ENCODE measurements at places on chromosomes 6 and 20.

DNA sequence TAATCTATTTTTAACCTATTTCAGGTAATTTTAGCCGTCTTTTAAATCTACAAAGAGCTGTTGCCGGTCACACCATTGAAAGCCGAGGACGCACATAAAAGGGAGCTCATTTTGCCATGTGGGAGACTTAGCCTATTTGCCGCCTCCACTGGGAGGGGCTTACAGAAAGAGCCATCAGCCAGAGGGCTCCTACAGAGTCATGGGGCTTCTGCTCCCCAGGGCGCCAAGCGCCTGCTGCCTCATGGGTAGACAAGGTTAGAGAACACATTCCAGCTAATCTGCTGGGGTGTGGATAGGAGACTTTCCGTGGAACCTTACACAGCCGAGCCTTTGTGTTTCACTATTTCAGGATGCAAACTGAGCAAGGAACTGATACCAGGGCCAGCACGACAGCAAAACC is 12.6 kb downstream of the PCMTD2 start:
- DNase-seq: no peak

- no peak for DNase-seq
Measured at GRCh38 chr6:134593442-134593841, 275.5 kb upstream of the SGK1 start.

GRCh38 chr6:105974986-105975385 is 111.2 kb upstream of the PRDM1 start:
- no peak for DNase-seq

DNA sequence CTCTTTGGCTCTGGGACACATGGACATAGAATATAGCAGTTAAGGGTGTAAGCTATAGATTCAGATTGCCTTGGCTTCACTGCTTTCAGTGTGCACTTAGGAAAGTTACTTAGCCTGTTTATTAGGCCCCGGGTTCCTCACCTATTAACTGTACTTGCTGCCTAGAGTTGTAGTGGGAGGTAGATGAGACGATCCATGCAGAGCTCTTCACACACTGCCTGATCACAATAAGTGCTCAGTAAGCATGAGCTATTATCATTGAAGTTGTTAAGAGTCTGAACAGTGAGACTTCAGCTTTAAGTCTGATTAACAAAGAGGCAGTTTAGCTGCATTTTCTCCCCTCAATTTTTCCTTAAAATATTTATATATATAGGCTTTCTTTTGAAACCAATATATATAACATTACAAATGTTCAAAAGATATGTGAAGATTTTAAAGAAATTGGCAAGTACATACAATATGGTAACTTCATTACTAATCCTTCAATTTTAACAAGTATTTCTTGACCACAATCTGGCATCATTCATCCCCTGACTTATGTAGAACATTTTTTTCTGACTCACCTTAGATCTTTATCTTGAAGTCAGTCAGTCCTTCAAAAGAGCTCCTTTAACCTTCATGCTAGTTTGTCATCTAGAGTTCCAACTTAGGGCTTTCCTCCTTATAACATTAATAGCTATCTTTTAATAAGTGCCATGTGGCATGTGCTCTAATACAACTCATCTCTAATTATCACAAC is 20.5 kb upstream of the SUPT3H start:
- DNase-seq: no peak

GRCh38 chr6:129188306-129188705 is 305.4 kb downstream of the LAMA2 start:
- DNase-seq: no peak

GRCh38 chr6:46453741-46454316 is 37.4 kb downstream of the RCAN2 start:
- no peak for DNase-seq

- DNase-seq: no peak
Measured at GRCh38 chr6:53441035-53441493, 92.3 kb upstream of the ELOVL5 start.

DNA sequence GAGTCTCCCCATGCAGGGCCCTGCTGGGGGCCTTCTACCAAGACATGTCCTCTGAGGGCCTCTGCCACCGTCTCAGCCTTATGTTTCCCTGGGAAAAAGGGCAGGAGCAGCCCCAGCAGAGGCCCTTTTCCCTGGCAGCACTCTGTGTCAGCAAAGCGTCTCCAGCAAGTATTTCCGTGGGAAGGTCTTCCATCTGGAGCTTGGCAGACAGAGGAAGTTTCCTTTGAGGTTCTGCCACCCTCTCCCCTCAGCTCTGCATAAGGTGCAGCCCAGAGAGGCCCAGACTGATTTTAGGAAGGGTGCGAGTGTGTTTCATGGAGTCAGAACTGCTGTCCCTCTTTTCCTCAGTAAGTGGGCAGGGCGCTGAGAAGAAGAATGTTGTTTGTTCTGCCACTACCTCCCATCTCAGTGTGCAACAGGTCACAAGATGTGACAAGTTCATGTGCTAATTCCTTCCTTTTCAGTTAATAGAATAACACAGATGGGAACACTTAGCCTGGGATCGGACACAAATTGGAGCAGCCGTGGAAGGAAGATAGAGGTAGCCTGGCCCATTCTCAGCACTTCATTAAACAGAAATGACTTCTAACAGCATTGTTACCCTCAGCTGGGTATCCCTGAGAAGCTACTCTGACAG is 784.4 kb downstream of the MAFB start:
- no peak for DNase-seq

DNA sequence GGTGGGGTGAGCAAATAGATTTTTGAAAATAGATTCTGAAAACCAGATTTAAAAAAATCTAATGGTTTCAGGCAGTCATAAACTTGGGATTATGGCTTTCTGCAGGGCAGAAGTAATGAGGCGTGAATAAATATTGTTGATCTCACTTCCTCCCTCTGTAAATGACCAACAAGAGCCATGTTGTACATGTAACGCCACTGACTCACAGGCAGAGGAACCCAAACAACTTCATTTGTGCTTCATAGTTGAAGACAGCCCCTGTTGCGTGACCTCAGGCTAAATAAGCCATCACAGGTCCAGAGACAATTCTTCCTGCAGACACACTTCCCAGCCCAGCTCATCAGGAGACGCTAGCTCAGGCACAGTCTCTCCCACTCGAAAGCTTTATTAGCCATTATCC is 59.1 kb upstream of the F13A1 start:
- no peak for DNase-seq

DNA sequence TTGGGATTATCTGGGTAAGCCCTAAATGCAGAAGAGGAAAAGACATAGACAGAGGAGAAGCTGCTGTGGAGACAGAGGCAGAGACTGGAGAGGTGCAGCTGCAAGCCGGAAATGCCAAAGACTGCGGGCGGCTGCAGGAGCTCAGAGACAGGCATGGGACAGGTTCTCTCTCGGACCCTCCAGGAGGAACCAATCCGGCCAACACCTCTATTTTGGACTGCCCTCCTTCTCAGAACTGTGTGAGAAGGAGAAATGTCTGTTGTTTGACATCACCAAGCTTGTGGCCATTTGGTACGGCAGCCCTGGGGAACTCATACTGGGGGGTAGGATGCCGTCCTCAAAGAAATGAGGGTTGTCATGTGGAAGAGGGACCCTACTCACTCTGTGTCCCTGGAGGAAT is 95.0 kb downstream of the DHX35 start:
- no peak for DNase-seq

DNA sequence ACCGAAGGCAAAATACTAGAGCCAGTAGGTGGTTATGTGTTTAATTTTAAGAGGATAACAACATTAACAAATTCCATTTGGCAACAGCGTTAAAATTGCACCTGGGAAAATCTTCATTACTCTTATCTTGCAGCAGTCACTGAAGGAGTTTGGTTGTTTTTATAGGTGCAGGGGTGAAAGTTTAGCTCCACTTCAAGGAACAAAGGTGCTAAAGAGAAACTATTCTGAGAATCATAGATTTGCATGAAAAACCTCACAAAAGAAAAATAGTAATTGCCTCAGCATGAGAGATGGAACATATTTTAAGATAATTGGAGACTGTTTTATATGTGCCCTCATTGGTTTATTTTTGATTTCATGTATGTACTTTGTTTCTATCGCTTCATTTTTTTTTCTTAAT is 444.4 kb downstream of the UTRN start:
- no peak for DNase-seq

DNA sequence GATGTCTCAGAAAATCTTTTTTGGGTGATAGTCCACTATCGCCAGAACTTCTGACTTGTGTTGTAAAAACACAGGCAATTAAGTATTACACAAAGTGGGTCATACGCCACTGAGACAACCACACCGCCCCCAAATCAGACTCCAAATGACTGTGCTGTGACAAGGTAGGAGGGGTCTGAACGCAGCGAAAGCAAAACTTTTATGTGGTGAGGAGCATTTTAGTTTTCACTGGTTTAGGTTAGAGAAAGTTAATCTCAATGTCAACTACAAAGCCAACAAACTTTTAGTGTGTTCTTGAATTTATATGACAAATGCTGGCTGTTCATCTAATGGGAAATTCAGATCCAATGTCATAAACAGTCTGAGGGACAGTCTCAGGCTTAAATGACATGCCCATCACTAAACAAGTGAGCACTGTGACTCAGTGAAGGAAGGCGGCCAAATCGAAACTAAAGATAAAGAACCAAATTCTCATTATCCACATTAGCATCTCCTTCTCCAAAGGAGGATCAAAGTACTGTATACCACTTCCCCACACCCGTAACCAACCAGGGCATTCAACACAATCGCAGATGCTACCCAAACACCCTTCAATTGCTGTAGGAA is 186.7 kb downstream of the GJA10 start:
- no peak for DNase-seq

DNA sequence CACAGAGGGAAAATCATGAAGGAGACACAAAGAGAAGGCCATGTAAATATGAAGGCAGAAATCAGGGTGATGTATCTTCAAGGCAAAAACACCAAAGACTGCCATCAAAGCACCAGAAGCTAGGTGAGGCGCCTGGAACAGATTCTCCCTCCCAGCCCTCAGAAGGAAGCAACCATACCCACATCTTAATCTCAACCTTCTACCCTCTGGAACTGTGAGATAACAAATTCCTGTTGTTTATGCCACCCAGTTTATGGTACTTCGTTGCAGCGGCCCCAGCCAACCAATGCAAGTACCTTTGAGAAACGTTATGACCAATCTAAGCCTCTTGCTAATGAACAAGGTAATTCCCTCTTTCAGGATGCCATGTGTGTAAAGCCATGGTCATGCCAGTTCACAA is 66.2 kb upstream of the STXBP5 start:
- DNase-seq: no peak

- DNase-seq: peak; percentile 54
Measured at GRCh38 chr6:140979642-140980091, 1153.1 kb upstream of the GJE1 start.

DNA sequence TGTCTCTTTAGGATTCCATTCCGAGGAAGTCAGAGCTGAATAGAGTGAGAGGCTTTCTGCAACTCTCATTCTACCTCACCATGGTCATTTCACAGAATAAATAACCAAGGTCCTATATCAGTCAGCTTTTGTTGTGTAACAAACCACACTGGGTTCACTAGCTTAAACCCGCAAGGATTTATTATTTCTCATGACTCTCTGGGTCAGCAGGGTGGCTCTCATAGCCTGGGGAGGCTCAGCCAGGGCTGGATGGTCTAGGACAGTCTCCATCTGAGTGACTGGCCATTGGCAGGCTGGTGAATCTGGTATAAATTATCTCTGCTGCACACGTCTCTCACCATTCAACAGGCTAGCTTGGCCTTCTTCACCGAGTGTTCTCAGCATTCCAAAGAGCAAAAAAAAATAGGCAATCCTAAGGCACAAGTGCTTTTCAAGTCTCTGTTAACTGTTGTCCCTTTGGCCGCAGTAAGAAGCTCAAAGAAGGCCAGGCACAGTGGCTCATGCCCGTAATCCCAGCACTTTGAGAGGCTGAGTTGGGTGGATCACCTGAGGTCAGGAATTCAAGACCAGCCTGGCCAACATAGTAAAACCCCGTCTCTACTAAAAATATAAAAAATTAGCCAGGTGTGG is 39.7 kb downstream of the ISM1 start:
- DNase-seq: no peak

DNA sequence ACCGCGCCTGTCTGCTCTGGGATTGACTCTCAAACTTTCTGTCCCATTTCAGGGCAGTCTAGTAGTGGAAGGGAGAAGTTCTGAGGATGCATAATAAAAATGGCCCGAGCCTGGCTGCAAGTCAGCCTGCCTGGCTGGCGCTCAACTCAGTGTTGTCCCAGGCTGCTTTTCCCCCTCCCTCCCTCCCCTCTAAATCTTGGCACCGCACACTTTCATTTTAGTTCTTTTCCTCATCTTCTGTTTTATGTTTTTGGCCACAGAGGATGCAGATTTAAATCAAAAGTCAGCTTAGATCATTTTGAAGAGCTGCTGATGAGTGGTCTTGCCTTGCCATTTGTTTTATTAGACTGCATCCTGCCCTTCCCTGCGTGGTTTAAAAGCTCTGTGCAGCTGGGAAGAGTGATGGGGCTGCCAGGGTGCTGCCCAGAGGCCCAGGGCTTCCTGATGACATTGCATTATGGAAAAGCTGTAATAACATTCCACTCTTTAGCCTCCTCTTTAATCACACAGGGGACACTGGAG is 6.5 kb upstream of the UQCC2 start:
- no peak for DNase-seq

DNA sequence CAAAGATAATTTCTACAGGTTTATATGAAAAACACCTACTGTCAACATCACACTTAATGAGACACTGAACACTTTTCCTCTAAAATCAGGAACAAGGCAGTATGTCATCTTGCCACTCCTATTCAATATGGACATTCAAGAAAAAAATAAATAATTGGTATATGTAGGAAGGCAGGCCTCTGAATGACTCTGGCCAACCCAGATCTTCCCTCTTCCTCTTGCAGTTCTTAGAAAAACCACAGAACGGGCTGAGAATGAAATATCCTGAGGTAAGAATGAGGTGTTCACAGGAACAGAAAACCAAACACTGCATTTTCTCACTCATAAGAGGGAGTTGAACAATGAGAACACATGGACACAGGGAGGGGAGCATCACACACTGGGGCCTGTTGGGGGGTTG is 1207.2 kb upstream of the CITED2 start:
- no peak for DNase-seq

GRCh38 chr6:154861825-154862224 is 128.6 kb downstream of the SCAF8 start:
- DNase-seq: no peak

DNA sequence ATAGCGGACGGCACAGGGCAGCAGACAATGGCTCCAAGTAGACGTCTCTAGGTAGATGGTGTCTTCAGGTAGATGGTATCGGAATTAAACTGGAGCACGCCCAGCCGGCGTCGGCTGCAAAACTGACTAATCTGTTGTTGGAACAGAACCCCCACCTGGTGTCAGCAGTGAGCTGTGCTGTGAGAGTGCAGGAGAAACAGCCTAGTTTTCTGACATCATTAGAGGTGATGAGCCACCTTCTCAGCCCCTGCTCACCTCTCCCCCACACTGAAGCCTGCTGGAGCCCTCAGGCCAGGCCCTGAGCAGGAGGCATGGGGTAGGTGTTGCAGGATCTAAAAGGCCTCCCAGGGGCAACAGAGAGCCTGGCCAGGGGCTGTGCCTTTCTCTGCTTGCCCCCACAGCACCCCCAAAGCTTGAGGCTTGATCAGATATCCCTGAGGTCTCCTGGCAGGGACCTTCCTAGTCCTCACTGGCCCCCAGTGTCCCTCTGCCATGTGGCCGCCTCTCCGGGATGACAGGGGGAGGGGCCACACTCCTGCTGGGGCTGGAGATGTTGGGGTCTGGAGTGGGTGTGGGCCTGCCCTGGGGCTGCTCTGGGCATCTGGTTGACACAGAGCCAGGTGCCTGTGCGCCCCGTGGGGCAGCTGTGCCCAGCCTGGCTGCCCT is 6.9 kb upstream of the HELZ2 start:
- DNase-seq: peak; percentile 57

GRCh38 chr20:47461120-47461685 is 40.5 kb upstream of the NCOA3 start:
- DNase-seq: no peak

All from adrenal gland (tissue), 19 donors.